ENCODE measurements at places on chromosomes 2 and 18. TPM values are rescaled to one million over a fixed set of nuclear protein-coding genes. Genes with fewer than 3 reads are reported as not detected.

GRCh38 chr2:230441227-230441897 is 25.4 kb downstream of the SP100 start:
- DNase-seq = no peak
- no peak overlapping the region for H3K4me3 ChIP-seq

GRCh38 chr2:143000599-143000998 is 123.1 kb downstream of the KYNU start:
- no peaks in the 10 kb centered on the region for H3K27me3 ChIP-seq
- no peak for DNase-seq
- no peak overlapping the region for H3K4me3 ChIP-seq

The CCDC150 gene
- 3.9 TPM for total RNA-seq

GRCh38 chr2:128637481-128638155 is 318.9 kb upstream of the HS6ST1 start:
- no peak overlapping the region for H3K4me3 ChIP-seq
- H3K27ac ChIP-seq = no peak overlapping the region
- H3K4me1 ChIP-seq = no peaks in the 10 kb centered on the region
- H3K36me3 ChIP-seq = no peaks in the 10 kb centered on the region
- H3K27me3 ChIP-seq = no peaks in the 10 kb centered on the region

The C2orf81 gene
- total RNA-seq = 2.7 TPM

DNA sequence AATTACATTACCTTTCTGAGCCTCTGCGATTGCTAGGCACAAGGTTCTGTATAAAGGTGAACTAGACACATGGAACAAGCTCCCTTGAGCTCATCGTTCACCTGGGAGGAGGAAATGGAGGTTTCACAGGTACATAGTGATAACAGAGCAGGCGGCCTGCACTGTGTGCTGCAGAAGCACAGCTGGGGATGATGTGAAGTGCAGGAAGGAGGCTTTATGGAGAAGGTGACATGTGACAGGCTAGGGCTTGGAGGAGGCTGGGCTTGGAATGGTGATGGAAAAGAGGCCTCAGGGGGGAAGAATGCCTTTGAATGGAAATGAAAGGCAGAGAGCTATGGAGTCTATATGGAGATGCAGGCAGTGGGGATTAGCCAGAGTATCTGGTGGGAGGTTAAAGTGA is 22.9 kb downstream of the MARCHF4 start:
- no peaks in the 10 kb centered on the region for H3K27me3 ChIP-seq
- no peak overlapping the region for H3K4me3 ChIP-seq
- no peaks in the 10 kb centered on the region for H3K36me3 ChIP-seq
- H3K27ac ChIP-seq = no peak overlapping the region
- no peaks in the 10 kb centered on the region for H3K4me1 ChIP-seq

- H3K27me3 ChIP-seq = no peaks in the 10 kb centered on the region
- H3K4me1 ChIP-seq = no peaks in the 10 kb centered on the region
- H3K4me3 ChIP-seq = no peak overlapping the region
- H3K27ac ChIP-seq = no peak overlapping the region
- no peak for DNase-seq
- no peaks in the 10 kb centered on the region for H3K36me3 ChIP-seq
These were observed 13.9 kb downstream of the NOSTRIN start for GRCh38 chr2:168816369-168816768.
